Lung (tissue), 17 donors: ENCODE measurements at places on chromosomes 11 and 22. TPM values are rescaled to one million over a fixed set of nuclear protein-coding genes. Genes with fewer than 3 reads are reported as not detected.

GAL gene
- polyA plus RNA-seq = not detected

- no peak for DNase-seq
- H3K27ac ChIP-seq = no peak overlapping the region
- no peaks in the 10 kb centered on the region for H3K27me3 ChIP-seq
- no peak overlapping the region for H3K4me3 ChIP-seq
Measured at GRCh38 chr22:28246397-28246796, 327.3 kb upstream of the PITPNB start.

NOX4 gene
- 0.67 TPM for polyA plus RNA-seq

- H3K27ac ChIP-seq = no peak overlapping the region
- no peak overlapping the region for H3K4me3 ChIP-seq
- H3K27me3 ChIP-seq = no peaks in the 10 kb centered on the region
- H3K36me3 ChIP-seq = no peaks in the 10 kb centered on the region
Measured at GRCh38 chr22:42493393-42493792, 26.2 kb downstream of the RRP7A start.

DNA sequence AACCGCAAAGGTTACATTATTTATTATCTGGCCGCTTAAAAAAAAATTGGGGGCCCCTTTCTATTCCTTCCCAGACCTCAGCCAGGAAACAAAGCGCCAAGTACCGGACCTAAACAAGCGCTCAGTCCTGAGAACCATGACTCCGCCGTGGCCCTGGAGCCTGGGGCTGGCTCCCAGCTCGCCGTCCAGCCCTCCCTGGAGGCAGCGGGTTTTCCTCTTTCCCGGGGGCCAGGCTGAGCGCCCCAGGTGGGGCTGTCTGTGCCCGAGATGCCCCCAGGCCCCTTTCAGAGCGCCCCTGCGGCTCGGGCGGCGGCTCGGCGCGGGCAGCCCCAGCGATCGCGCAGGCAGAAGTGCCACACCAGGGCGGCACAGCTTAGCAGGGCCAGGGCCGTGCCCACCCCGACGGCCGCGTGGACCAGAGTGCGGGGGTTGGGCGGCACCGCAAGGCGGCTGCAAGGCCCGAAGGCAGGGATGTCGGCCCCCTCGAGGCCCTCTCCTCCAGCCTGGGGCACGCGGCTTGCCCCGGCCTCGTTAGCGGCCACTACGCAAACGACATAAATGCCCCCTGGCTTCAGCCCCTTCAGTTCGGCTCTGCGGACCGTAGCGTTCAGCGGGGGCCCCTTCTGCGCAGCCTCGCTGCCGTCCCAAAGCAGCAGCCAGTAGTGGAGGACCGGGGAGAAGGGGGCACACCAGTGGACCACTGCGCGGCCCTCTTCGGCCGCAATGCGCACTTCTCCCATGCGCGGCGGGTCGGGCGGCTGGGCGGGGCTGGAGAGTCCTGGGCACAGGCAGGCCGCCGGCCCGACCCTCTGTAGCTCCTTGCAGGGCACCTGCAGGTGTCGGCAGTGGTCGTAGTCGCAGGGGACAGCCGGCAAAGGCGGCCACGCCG is 1.6 kb downstream of the LRRN4CL start:
- H3K36me3 ChIP-seq = peaks cover 4% of the 10 kb centered on the region
- H3K27ac ChIP-seq = no peak overlapping the region
- no peaks in the 10 kb centered on the region for H3K4me1 ChIP-seq
- H3K4me3 ChIP-seq = no peak overlapping the region

XKR3 gene
- 0.07 TPM for polyA plus RNA-seq

DNA sequence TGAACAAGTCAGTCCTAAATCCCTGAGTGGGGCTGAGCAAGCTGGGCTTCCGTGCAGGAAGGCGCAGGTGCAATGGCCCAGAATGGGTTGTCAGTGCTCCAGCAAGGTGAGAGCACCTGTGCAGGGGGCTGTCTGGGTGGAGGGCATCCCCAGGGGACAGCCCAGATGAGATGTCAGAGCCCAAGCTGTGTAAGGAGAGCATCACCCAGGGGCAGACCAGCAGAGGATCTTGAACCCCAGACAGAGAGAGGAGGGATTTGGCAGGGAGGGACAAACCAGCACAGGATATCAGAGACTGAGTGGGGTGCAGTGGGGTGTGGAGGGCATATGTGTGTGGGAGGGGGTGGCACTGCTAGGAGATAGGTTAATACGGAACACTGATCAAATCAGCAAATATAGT is 114.9 kb upstream of the TMEM45B start:
- no peak for DNase-seq
- no peaks in the 10 kb centered on the region for H3K27me3 ChIP-seq
- H3K4me1 ChIP-seq = peaks cover 16% of the 10 kb centered on the region
- no peaks in the 10 kb centered on the region for H3K36me3 ChIP-seq

DNA sequence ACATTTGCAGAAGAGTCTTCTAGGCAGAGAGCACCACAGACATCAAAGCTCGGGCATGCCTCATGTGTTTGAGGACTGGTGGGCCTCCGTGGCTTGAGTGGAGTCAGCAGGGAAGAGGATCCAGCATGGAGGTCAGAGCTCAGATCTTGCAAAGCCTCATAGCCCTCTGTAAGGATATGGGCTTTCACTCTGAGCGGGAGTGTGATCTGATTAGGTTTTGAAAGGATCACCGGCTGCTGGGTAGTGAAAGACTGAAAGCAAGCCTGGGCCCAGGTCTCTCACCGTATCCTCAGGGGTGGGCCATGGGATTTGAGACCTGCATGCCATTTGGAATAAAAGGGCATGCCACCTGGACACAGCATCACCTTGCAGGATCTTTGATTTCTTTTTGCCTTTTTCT is 112.7 kb downstream of the TEAD1 start:
- no peaks in the 10 kb centered on the region for H3K36me3 ChIP-seq
- no peak for DNase-seq
- no peak overlapping the region for H3K27ac ChIP-seq
- peaks cover 10% of the 10 kb centered on the region for H3K4me1 ChIP-seq

CHRM4 gene
- 0.05 TPM for polyA plus RNA-seq

OR4A5 gene
- not detected for polyA plus RNA-seq

ILK gene
- polyA plus RNA-seq = 91.1 TPM

- no peaks in the 10 kb centered on the region for H3K27me3 ChIP-seq
- H3K36me3 ChIP-seq = peaks cover 24% of the 10 kb centered on the region
- H3K4me1 ChIP-seq = no peaks in the 10 kb centered on the region
- no peak overlapping the region for H3K4me3 ChIP-seq
Measured at GRCh38 chr22:41256254-41257253, 15.8 kb upstream of the CHADL start.

OR8H3 gene
- not detected for polyA plus RNA-seq

KCNK7 gene
- 1.5 TPM for polyA plus RNA-seq

SLC39A13 gene
- 82.2 TPM for polyA plus RNA-seq

GRCh38 chr11:66363805-66364535 is 7.6 kb downstream of the SLC29A2 start:
- no peaks in the 10 kb centered on the region for H3K36me3 ChIP-seq
- DNase-seq = no peak
- no peak overlapping the region for H3K27ac ChIP-seq

DNA sequence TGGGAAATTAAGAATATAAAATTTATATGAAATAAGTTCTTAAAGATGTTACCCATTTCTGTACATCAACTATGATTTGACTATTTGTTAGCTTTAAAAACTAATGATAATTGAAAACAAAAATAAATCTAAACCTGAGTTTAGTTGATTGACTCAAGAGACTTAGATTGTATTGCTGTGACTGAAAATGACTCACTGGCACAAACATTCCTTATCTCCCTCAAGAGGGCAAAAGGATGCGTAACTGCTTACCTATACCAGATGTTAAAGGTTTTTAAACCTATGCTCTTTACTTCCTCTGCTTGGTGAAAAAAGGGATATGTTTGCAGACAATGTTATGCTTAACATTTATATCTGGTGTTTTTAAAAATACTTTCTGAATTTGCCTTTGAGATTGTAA is 30.3 kb downstream of the ATM start:
- no peaks in the 10 kb centered on the region for H3K27me3 ChIP-seq
- peaks cover 25% of the 10 kb centered on the region for H3K36me3 ChIP-seq

ANO9 gene
- 18.6 TPM for polyA plus RNA-seq

DCUN1D5 gene
- 12.4 TPM for polyA plus RNA-seq
